ENCODE measurements at places on chromosomes 5 and 9. TPM values are rescaled to one million over a fixed set of nuclear protein-coding genes. Genes with fewer than 3 reads are reported as not detected.

DNA sequence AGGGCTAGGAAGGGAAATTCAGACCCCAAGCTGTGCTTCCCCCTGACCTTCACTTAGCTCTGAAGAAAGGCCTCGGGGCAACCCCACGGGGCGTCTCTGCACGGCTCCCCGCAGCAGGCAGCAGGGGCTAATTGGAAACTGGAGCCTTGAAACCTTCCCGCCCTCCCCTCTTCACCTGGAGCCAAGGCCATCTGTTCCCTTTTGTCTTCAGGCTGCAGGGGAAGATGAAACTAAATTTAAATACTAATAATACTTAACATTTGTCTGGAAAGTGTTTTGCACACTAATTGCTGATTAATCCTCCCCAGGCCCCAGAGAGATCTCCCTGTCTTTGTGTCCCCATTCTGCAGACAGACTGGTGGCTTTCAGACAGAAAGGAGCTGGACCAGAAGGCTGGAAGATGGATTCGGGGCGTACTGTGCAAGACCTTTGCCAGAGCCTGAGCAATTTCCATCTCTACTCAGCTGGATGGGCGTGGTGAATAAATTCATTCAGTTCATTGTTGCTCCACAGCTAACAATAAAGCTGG lies 34.1 kb upstream of the CPLX2 start:
- DNase-seq, result no peak

GRCh38 chr5:157148734-157149615 lies 6.3 kb upstream of the MED7 start:
- DNase-seq, result no peak

DNA sequence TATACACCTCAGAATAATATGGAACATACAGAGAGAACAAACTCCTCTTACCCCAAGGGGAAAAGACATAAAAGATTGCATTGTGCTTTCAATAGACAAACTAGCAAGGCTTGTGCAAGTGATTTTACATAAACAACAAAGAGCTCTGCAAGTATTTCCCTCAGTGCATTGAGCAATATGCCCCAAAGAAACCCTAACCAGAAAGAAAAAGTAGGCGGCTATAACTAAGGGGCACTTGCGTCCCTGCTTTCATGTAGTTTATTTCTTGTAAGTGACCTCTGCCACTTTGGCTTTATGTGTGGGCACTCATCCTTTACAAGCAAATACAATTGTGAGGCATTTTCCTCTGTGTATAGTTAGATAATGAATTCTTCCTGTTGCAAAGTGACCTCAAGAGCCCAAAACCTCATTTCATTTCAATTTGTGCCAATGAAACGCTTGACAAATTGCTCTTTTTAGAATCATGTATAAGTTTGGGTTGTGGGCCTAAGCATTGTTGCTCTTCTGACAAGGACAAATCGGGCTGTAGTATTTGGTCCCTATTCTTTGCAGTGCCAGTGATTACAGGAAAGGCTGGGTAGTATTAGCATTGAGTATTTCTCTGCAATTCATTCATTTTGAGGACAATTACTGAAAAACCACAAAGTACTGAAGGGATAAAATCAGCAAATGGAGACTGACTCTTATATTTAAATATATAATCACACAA lies 282.2 kb downstream of the DTWD2 start:
- DNase-seq, result no peak

DNA sequence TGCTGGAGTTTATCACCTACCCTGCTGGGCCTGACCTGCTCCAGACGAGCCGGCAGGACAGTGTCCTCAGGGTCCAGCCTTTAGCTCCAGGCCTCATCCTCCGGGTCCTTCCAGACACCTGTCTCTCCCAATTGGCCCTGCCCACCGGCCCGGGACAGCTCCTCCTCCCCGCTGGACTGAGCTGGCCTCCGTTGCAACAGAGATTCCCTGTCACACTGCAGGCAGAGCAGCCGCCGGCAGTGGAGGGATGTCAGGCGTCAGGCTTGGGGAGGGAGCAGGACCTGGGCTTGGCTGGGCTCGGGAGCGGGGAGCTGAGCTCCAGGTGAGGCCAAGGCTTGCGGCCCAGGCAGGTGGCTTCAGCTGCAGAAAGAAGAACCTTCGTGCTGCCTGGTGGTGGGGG lies 1.7 kb downstream of the KCNT1 start:
- DNase-seq, result no peak

- DNase-seq, result no peak
Measured at GRCh38 chr5:89847743-89848142, 561.8 kb downstream of the CETN3 start.

DNA sequence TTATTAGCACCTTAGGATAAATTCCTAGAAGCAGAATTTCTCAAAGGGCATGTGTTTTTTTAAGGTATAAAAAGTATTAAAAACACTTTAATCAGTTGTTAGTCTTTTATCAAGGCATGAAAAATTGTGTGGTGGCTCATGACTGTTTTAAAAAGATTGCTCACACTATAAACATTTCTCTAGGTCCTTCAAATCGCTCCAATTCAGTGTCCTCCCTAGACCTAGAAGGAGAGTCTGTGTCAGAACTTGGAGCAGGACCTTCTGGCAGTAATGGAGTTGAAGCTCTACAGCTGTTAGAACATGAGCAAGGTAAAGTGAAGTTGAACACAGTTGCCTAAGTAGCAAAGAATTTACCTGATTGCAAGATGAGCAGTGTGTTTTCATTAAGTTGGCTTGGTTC lies 62.0 kb downstream of the GAPVD1 start:
- no peak for DNase-seq

DNA sequence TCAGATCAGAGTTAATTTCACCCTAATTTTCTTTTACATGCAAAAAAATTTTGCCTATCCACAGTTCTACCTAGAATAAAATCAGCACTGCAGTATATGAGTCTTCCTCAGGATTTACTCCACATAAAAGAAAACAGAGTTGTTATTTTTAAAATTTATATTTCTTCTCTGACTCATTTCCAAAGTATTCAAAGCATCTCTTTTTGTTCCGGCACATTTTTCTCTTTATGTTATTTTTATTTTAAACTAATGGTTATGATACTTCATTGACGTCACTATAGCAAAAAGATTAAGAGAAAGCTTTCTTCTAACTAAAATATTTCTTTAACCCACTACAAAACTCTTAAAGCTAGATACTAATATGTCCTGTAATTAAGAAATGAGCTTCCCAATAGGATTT lies 590.4 kb downstream of the PRELID2 start:
- no peak for DNase-seq

- no peak for DNase-seq
Measured at GRCh38 chr9:98378794-98379193, 123.3 kb upstream of the TBC1D2 start.

GRCh38 chr5:167948251-167948650 lies 343.2 kb upstream of the WWC1 start:
- DNase-seq, result no peak

- DNase-seq, result no peak
Measured at GRCh38 chr9:87063246-87063645, 115.9 kb upstream of the GAS1 start.

DNA sequence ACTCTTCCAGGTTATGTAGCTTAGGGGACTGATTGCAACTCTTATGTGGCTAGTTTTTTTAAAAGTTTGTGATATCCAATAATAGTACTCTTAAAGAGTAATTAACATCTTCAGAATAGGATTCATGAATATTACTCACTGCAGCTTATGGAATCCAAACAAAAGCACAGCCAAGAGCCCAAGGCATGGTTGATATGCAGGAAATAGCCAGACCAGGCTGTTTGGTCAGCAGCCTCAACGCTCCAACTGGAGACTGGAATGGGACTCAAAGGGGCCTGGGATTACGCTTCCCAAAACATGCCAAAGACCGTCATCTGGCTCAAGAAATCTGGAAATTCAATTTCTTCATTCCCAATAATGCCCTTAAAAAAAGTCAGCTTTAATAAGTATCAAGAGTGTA lies 268.6 kb downstream of the SEC61B start:
- DNase-seq, result no peak

GRCh38 chr9:35771075-35771433 lies 17.0 kb upstream of the MSMP start:
- no peak for DNase-seq

GRCh38 chr9:98362624-98363252 lies 107.3 kb upstream of the TBC1D2 start:
- no peak for DNase-seq

DNA sequence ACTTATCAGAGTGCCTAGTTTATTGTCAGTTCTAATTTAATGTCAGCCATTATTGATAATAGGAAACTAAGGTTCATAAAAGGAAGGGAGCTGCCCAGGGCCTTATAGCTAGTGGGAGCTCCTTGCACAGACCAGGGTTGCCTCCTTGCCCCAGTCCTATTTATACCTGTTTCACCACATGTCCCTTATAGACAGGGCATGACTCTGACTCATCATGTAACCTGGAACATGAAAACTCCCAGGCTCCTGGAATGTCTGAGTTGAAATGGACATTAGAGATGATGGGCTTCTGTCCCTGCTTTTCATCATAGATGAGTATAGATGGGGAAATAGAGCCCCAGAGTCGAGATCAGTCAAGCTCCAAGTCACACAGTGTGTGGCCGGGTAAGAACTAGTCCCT lies 21.1 kb downstream of the FAT2 start:
- no peak for DNase-seq

GRCh38 chr5:120769312-120769872 lies 305.3 kb downstream of the PRR16 start:
- DNase-seq, result no peak

- no peak for DNase-seq
Measured at GRCh38 chr5:78701795-78702410, 53.3 kb upstream of the LHFPL2 start.

DNA sequence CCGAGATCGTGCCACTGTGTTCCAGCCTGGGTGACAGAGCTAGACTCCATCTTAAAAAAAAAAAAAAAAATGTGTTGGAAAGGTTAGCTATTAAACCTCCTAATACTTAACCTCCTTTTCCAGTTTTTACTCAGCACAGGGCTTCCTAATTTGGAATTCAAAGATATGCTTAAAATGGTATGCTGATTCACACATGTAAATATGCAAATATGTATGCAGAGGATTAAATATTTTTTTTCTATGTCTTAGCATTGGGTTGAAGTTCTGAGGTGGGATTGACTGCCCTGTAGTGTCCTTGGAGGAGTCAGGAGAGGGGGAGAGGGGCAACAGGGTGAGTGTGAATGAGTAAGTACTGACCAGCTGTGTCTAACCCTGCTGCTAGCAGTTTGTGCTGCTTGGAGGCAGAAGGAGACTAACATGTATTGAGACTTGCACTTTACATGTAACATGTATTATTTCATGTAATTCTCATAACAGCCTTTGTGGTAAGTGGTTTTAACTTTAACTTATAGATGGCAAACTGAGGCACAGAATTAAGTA lies 63.2 kb downstream of the SLC44A1 start:
- no peak for DNase-seq

DNA sequence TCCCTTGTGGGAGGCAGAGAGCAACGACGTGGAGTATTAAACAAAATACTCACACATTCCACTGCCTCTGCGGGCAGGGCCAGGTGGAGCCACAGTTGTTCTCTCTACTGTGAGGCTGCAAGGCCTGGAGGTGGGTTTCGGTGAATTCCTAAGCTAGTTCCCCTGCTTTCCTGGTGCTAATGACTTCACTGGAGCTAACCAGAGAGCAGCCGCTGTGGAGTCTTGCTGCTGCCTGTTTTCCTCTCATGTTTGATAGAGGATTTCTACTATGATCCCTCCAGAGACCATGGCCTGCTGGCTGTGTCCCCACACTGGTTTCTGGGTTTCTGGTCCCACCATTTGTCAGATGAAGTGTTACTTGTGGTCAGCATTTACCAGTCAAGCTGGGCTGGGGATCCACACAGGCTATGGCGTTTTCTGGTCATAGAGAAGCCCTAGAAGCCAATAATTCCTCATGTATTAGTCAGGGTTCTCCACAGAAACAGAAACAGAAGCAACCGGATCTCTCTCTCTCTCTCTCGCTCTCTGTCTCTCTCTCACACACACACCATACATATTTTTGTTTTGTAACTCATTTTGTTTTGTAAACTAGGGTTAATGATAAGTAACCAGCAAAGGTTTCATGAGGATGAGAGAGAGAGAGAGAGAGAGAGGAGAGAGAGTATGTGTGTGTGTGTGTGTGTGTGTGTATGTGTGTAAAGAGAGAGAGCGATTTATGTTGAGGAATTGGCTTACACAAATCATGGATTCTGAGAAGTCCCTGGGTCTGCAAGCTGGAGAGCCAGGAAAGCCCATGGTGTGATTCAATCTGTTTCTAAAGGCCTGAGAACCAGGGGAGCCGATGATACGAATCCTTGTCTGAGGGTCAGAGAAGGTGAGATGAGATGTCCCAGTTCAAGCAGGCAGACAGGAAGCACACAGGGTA lies 403.0 kb downstream of the GADD45G start:
- no peak for DNase-seq

DNA sequence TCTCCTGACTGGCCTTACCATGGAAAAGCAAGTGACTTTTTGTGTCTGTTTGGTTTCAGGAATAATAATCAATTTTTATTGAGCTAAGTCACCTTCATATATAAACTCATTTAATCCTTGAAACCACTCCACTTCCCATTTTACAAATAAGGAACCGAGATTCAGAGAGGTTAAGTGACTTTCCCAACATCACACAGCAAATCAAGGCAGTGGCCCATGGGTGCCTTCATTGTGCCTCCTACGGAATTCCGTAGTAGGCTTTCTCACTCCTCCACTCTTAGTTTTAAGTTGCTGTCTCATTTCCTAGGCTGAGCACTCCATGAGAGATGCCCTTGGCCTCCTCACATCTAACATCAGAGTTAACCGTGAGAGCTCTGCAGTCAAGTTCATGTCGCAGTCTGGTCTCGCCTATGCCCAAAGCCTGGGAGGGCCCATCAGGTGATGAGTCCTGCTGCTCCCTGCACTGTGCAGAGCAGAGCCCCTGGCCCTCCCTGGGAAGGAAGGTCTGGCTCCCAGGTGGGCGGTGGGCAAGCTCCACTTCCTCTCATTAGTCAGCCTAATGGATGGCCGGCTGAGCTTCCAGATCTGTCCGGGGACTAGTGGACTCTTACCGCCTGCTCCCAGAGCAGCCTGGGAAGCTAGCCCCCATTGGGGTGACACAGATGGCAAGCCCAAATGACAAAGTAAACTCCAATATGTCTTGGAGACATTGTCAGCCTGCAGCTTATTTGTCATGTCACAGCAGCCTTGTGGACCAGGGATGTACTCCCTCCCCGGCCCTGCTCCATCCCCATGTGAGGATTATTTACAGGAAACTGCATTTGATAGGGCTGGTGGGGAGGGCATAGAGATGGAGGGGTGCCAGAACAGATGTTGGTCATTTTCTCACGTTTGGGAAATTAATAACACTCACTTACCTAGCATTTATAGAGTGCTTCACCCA lies 123.4 kb downstream of the MVB12B start:
- no peak for DNase-seq

The NIM1K gene
- total RNA-seq, result 0.83 TPM

The ADAMTSL2 gene
- total RNA-seq, result 11.3 TPM

The SHOC1 gene
- not detected for total RNA-seq

The LCN10 gene
- total RNA-seq, result 9.2 TPM

The ARHGEF37 gene
- 10.7 TPM for total RNA-seq

The CKS2 gene
- 4.1 TPM for total RNA-seq

The FAM81B gene
- total RNA-seq, result not detected

The IL5 gene
- total RNA-seq, result not detected

The SOX30 gene
- 0.23 TPM for total RNA-seq

The PHYHD1 gene
- 11.4 TPM for total RNA-seq

The SFXN1 gene
- 17.5 TPM for total RNA-seq

Data from posterior vena cava (tissue), 2 donors.